Tongue (tissue), 3 donors: ENCODE measurements at places on chromosomes 2 and 18. TPM values are rescaled to one million over a fixed set of nuclear protein-coding genes. Genes with fewer than 3 reads are reported as not detected.

Gene DNAH7
- total RNA-seq, result 0.31 TPM

- DNase-seq, result no peak
These were observed 144.2 kb downstream of the ALK start for GRCh38 chr2:29777161-29777560.

- no peak for DNase-seq
These were observed 54.6 kb downstream of the INHBB start for GRCh38 chr2:120400551-120400950.

Gene MC5R
- total RNA-seq, result not detected

DNA sequence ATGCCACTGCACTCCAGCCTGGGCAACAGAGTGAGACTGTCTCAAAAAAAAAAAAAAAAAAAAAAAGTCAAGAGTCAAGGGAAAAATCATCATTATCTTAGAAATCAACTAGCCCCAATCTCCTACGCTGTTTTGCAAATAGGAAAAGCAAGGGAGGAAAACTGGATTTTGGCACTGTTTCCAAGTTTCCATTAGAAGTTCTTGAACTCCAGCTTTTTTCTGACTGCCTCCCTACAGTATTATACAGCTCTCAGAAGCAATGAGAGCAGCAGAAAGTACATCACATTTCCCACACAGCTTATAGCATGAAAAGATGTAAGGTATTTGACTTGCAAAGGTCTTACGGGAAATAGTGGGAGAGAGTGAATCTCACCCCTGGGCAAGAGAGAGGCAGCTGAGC lies 127.8 kb downstream of the OSR1 start:
- peak; percentile 25 for DNase-seq

DNA sequence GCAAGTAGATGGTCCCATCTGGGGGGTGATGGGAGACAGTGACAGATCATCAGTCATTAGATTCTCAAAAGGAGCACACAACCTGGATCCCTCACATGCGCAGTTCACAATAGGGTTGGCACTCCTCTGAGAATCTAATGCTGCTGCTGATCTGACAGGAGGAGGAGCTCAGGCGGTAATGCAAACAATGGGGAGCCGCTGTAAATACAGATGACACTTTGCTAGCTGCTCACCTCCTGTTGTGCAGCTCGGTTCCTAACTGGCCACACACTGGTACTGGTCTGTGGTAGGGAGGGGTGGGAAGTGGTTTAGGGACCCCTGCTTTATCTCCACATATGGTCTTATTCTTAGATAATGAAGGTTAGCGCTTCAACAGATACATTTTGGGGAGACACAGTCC lies 506.6 kb downstream of the PLCL1 start:
- no peak for DNase-seq

DNA sequence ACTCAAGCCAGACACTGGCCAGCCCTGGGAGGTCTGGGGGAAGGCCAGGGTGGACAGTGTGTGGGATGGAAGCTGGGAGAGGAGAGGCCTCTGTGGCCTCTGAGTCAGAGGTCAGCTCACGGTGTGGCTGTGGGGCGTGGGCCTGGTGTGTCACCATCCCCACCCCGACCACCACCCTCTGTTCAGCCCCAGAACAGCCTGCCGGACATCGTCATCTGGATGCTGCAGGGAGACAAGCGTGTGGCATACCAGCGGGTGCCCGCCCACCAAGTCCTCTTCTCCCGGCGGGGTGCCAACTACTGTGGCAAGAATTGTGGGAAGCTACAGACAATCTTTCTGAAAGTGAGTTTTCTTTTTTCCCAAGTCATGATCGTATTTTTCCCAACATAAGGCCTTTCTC lies 110.5 kb downstream of the DYSF start:
- no peak for DNase-seq

DNA sequence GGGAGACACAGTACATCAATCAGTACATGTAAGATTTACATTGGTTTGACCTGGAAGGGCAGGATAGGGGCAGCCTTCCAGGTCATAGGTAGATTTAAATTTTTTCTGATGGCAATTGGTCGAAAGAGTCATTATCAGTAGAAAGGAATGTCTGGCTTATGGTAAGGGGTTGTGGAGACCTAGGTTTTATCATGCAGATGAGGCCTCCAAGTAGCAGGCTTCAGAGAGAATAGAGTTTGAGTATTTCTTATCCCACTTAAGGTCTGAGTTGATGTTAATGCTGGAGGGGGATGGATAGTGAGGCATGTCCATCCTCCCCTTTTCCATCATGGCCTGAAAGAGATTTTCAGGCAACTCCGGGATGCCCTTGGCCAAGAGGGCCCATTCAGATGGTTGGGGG lies 60.7 kb downstream of the SPTBN1 start:
- no peak for DNase-seq

- DNase-seq, result peak; percentile 32
These were observed 160.4 kb downstream of the SRBD1 start for GRCh38 chr2:45450634-45451033.

- DNase-seq, result no peak
These were observed 4.3 kb upstream of the HS6ST1 start for GRCh38 chr2:128322715-128323554.

Gene NEU4
- 9.4 TPM for total RNA-seq

DNA sequence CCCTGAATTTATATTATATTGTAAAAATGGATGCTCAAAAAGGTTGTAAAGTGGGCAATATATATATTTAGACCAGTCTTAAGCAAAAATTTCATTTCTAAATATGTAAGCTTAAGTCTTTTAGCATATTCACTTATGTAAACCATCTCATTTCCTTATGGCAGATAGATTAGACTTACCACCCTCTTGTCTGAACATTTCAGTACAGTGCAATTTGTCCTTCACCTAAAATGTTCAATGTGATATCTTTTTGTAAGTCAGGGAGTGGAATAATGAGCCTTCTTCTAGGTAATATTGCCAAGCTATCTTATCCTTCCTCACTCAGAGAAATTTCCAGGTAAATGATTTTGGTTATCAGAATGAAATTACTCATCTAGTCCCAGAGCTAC lies 92.3 kb downstream of the KLF7 start:
- DNase-seq, result no peak

- DNase-seq, result no peak
These were observed 143.4 kb downstream of the TMEM17 start for GRCh38 chr2:62362561-62362960.

GRCh38 chr2:115880558-115880957 lies 1438.1 kb downstream of the DPP10 start:
- DNase-seq, result no peak

Gene RTP5
- total RNA-seq, result not detected

Gene TFPI
- total RNA-seq, result 52.1 TPM

- DNase-seq, result peak; percentile 58
These were observed 183.4 kb downstream of the MYO3B start for GRCh38 chr2:170361090-170361936.

DNA sequence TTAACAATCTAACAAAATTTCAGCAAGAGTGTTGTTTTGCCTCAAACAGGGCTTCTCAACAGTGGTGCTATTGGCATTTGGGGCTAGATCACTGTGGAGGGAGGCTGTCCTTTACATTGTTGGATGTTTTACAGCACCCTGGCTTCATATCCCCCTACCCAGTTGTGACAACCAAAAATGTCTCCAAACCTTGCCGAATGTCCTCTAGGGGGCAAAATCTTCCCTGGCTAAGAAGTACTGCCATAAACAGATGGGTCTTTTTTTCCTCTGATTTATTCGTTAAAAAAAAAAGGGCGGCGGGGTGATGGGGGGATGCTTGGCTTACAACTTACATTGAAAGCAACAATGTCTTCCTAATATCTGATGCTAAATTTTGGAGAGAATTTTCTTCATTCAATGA lies 207.6 kb upstream of the CCDC150 start:
- DNase-seq, result peak; percentile 16

- DNase-seq, result no peak
These were observed 324.8 kb upstream of the GULP1 start for GRCh38 chr2:187966924-187967323.

- DNase-seq, result peak; percentile 30
These were observed 1.4 kb downstream of the MARCHF7 start for GRCh38 chr2:159713631-159714246.

GRCh38 chr2:195501746-195502145 lies 155.3 kb upstream of the SLC39A10 start:
- DNase-seq, result no peak

- DNase-seq, result no peak
These were observed 49.3 kb downstream of the RNF144A start for GRCh38 chr2:6966446-6966940.

Gene POTEI
- 0.21 TPM for total RNA-seq

DNA sequence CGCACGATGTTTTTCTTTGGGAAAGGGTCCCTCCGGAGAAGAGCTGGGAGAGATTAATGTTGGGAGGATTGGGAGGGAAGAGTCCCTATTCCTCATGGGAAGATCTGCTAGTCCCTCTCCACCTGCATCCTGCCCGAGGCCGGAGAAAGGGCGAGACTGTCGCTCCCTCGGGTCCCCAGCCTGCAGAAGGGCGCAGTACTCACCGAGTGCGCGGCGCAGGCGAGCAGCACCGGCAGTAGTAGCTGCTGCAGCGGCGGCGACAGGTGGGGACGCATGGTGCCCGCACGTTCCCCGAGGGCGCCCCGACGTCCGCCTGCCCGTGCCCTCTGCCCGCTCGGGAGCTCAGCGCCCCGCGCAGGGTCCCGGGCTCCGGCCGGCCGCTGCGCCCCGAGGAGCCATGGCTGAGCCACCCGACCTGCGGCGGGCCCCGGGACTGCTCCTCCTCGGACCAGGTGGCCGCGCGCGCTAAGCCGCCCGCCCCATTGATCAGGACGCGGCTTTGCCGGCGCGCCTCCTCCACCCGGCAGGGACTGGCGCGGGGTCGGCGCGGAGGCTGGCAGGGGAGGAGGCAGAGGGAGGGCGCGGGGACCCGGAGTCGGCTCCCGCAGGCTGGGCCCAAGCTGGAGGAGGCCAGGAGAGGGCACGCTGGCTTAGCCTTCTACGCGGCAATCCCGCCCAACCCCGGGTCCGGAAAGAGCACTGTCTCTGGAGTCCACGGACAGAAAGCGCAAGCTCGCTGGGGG lies at the start of gene SCTR:
SCTR (minus strand) TSS at position 532 of the 743 bp plus-strand sequence; CDS start at position 275, 257 bp downstream.
- no peak for DNase-seq

- no peak for DNase-seq
These were observed 18.0 kb downstream of the C2orf74 start for GRCh38 chr2:61179701-61180639.

DNA sequence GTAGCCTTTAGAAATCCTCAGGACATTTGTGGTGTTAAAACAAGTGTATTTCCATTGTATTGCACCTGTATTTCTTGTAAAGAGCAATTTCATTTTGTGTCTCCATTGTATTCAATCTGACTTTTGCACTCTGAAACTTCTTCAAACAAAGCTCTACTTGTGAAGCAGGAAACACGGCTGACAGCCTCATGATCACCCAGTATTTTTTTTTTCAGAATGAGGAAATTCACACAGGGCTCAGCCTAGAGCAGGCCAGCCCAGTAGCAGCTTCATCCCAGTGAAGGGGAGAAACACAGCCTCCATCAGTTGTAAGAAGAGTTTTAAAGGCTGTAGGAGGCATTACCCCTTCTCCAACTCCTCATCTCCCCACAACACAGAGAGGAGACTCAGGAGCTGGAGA lies 175.9 kb upstream of the KLHL29 start:
- no peak for DNase-seq

GRCh38 chr18:70840649-70841048 lies 551.8 kb downstream of the SOCS6 start:
- DNase-seq, result no peak

DNA sequence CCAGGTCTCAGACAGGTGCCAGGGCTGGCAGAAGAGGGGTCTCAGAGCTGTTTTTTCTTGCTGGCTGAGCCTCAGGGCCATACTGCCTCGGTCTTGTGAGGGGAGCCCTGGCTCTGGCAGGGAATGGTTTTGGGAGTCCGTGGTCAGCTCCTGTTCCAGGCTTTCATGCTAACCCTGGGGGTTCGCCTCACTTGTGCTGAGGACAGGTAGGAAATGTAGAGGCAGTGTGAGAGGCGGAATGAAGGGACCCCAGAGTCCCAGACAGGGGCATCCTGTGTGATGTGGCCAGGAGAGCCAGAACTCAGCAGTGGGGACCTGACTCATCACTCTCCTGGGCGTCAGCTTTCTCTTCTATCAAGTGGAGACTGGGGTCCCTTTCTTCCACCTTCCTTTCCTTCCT lies 5.7 kb upstream of the CELF4 start:
- no peak for DNase-seq

Gene HOXD12
- not detected for total RNA-seq

GRCh38 chr18:9130806-9131205 lies 5.8 kb upstream of the ANKRD12 start:
- no peak for DNase-seq

DNA sequence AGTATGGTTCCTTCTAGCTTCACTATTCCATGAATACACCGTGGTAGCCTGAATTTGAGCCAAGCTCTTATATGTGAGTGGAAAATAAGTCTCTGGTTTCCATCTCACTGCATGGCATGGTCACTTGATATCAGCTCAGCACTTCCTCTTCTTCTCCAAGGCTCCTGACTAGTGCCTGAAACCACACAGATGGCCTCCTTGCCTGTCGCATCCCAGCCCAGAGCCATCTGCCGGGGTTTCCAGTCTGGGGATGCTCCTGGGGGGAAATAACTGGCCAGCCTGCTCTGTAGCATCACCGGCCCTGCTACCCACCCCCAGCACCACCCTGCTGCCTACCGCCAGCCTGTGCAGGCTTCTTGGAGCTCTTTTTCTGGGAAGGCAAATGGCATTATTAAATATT lies 7.7 kb upstream of the MARCHF4 start:
- no peak for DNase-seq

Gene PUS10
- 8.2 TPM for total RNA-seq

Gene POTEJ
- total RNA-seq, result not detected

Gene COBLL1
- 27.1 TPM for total RNA-seq

Gene SERPINB3
- total RNA-seq, result 1.3 TPM

DNA sequence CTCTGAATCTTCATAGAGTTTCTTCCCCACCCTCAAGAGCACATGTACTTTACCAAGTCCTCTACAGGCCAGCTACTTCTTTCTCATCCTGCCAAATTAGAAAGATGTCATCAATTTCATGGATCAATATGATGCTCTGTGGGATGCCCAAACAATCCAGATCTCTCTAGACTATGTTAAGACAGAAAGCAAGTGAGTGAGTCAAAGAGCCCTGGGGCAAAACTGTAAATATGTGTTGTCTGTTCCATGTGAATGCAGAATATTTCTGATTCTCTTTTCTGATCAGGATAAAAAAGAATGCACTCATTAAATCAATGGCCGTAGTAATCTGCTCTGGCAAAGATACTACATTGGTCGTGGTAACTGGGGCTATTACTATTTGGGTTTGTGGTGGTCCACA lies 53.1 kb upstream of the ROCK2 start:
- DNase-seq, result no peak

DNA sequence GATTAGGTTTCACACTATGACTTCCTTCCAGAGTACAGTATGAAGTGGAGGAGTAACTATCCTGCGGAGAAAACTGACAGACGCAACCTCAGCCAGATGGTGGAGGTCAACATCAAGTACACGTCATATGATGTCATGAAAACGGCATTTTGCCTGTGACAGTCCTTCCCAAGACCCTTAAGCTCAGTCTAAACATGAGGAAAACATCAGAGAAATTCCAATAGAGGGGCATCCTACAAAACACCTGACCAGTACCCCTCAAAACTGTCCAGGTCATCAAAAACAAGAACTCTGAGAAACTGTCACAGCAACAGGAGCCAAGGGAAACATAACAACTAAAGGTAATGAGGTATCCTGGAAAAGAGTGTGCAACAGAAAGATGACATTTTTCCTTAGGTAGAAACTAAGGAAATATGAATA lies 1.7 kb downstream of the RNU4ATAC start:
- DNase-seq, result peak; percentile 61
